Ascending aorta (tissue), 2 donors: ENCODE measurements at places on chromosomes 4 and X. TPM values are rescaled to one million over a fixed set of nuclear protein-coding genes. Genes with fewer than 3 reads are reported as not detected.

GABRE gene
- total RNA-seq, result 13.5 TPM

SEPSECS gene
- total RNA-seq, result 5.2 TPM

DNA sequence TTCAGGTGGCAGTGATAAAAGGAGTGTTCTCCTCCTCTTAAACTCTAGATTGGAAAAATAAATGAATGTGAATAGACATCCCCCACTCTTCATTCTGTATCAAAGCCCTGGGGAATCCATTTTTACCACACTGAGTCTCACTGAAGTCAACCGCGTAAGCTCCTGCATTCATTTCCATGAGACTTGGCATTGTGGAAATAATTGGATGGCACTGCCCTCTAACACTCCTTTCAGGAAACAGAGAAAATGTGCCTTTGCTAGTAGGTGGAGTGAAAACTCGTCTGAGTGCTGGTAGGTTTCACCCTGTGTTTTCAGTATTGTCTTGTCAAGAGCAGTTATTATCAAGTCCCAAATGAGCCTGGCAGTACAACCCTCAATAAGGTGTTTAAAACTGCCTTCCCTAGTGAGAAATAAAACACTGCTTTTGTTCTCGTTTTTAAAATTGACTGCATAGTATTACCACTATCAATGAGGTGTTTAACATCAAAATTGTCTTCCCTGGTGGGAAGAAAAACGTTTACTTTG lies 9.7 kb upstream of the CDKN2AIP start:
- no peak for DNase-seq

- DNase-seq, result no peak
Observed at GRCh38 chrX:28802625-28803024, 215.4 kb downstream of the IL1RAPL1 start.
